Left ventricle myocardium inferior (tissue), 1 donor: ENCODE measurements at places on chromosomes 11 and 22. TPM values are rescaled to one million over a fixed set of nuclear protein-coding genes. Genes with fewer than 3 reads are reported as not detected.

NRIP3 gene
- 1.9 TPM for total RNA-seq

DNA sequence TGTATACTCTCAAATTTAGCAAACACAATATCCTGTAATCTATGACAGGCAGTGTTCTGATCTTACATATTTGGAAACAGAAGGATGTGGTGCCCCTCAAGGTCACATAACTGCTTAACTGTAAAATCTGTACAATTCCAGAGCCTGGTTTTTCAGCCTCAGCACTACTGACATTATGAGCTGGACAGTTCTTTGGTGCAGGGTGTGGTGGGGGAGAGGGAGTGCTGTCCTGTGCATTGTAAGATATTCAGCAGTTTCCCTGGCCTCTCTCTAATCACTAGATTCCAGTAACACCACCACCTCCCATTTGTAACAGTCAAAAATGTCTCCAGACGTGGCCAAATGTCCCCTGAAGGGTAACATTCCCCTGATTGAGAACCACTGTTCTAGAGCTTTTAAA, 1.8 kb upstream of the OR5B21 start:
- H3K4me1 ChIP-seq = no peaks in the 10 kb centered on the region
- DNase-seq = no peak
- H3K36me3 ChIP-seq = no peaks in the 10 kb centered on the region
- no peak overlapping the region for H3K4me3 ChIP-seq
- no peaks in the 10 kb centered on the region for H3K27me3 ChIP-seq

DNA sequence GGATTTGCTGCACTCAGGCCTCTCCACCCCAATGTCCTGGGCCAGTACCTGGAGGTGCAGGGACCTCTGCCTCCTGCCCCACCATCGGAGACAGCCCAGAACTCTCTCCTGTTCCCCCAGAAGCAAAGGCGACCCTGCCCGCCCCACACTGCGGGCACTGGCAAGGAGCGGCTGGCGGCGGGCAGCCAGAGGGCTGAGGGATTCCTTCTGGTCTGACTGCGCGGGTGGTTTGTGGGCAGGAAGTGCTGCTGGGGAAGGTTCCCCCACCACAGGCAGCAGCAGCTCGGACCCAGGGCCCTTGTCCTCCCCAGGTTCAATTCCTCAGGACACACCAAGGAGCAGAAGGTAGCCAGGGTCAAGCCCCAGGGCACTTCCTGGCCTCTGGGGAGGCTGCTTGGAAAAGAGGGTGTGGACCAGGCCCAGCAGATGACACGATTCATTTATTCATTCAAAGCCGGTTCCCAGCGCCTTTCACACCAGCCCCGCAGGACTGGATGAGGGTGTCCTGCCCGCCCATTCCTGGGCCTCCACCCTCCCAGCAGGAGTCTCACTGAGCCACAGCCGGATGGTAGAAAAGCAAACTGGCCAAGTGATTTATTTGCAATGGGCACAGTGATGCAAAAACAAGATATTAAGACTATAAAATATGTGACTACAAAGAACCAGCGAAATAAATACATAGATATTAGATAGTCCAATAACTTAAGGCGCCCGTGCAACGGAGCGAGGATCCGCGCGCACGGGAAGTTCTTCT, 1.2 kb downstream of the PHLDA2 start:
- H3K4me1 ChIP-seq = peaks cover 30% of the 10 kb centered on the region
- H3K27ac ChIP-seq = no peak overlapping the region
- H3K36me3 ChIP-seq = no peaks in the 10 kb centered on the region
- peaks cover 81% of the 10 kb centered on the region for H3K27me3 ChIP-seq
- peak overlapping the region; percentile 68 for H3K4me3 ChIP-seq

DNA sequence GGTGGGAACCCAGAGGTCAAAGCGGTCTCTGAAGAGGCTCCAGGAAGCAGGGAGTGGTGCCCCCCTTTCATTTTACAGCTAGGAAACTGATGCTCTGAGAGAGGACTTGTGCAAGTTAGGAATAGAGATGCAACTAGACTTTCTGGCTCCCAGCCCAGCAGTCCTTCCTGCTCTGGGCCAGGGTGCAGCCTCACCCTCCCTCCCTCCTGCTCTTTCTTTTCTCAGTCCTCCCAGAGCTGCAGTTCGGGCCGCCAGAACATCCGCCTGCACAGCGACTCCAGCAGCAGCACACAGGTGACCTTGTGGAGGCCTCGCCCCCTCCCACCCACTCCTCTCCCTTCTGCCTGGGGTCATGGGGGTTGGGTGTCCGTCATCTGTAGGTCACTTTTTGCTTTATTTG, 51.5 kb downstream of the LHFPL7 start:
- peaks cover 20% of the 10 kb centered on the region for H3K4me1 ChIP-seq

DNA sequence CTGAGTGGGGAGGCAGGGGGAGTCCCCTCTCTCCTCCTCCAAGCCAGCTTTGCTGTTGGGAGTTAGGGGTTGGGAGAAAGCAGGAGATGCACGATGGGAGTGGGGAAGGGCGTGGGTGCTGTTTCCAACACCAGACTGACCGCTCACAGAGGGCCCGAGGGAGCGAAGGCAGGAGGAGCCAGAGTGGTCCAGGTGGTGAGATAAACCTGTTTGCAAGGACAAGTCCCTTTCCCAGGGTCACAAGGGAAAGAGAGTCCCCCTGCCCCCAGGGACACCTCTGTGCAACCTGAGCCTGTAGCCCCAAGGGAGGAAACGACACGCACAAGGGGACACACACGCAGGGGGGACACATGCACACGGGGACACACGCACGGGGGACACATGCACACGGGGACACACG, 42.2 kb downstream of the WNT11 start:
- H3K4me3 ChIP-seq = no peak overlapping the region
- no peak overlapping the region for H3K27ac ChIP-seq
- DNase-seq = no peak
- H3K36me3 ChIP-seq = no peaks in the 10 kb centered on the region

GRCh38 chr11:114148013-114148382, 88.5 kb downstream of the ZBTB16 start:
- H3K4me3 ChIP-seq = no peak overlapping the region
- no peaks in the 10 kb centered on the region for H3K27me3 ChIP-seq
- no peak for DNase-seq
- H3K4me1 ChIP-seq = peaks cover 98% of the 10 kb centered on the region

LINC01488 gene
- 0.38 TPM for total RNA-seq

DNA sequence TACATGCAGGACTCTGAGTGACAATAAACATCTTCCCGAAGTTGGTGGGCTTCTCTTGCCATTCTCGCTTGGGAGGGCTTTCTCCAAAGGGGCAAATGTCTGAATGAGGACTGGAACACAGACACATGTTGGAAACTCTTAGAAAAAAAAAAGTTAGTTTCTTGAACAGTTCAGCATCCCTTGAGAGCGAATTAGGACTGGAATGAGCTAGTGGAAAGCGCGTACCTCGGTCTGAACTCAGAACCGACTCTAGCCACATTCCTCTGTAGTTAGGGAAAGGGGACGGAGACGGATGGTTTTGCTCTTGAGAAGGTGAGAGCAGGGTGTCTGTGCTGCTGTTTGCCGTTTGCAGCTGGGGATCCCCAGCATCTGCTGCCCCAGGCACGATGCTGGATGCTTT, 517.3 kb downstream of the TBC1D22A start:
- DNase-seq = no peak
- H3K36me3 ChIP-seq = no peaks in the 10 kb centered on the region
- no peak overlapping the region for H3K27ac ChIP-seq
